Stimulated activated CD4-positive, alpha-beta T cell treated with anti-CD3 and anti-CD28 coated beads, Interleukin-4, amount 100 ng/mL, for 4 hours (primary cell): ENCODE measurements at places on chromosomes 11 and 22.

GRCh38 chr22:32660292-32660691 lies 141.2 kb upstream of the TIMP3 start:
- DNase-seq: peak; percentile 24

GRCh38 chr11:61152816-61153592 lies 8.2 kb downstream of the VPS37C start:
- no peak for DNase-seq

DNA sequence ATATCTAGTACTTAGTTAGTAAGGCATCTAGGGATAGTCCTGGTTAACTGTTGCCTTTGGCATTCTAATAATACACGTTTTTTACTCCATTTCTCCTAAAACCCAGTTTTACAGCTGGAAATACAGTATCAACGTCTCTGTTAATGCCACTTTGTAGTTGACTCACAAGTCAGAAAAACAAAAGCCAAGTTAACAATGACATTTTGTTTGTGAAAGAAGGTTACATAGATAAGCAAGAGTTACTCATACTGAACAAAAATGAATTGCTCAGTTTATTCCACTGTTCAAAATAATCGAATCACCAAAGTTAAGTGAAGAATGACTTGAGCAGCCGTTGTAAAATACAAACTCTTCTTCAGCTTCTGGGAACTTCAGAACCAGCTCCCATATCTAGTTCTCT lies 540.3 kb downstream of the ETS1 start:
- no peak for DNase-seq

DNA sequence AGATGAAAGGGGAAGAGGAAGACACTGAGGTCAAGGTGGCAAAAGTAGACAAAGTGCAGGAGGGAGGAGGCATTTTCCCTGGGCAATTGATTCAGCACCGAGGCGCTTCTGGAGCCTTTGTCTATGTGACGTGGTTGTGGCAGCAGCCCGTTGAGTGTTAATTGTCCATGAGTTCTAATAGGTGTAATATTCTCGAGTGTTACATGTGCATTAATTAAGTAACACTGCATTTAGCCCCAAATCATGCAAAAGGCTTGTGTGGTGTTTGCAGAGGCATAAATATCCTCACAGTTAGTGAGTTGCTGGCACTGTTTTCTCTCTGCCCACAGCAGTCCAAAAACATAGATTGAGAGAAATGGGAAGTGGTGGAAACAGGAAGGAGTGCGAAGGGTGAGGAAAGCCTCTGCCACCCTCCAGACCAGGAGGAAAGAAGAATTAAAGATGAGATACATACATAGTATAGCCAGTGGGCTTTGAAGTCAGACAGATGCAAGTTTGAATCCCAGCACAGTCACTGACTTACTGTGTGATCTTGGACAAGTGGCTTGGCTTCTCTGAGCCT lies 361.2 kb downstream of the MN1 start:
- no peak for DNase-seq

DNA sequence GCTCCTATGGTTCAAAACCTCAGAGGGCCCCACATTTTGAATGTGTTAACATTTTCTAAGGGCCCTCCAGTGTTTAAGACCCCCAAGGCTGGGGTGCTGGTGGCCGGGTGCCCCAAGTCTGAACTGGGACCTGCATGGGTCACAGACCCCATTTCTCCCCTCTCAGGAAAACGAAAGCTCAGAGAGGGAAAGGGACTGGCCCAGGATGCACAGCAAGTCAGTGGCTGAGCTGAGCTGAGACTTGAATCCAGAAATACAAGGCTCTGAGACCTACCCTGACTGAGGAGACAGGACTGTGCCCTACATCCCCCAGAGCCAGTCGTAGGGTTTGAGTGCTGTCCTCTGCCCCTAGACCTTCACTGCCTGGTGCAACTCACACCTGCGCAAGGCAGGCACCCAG lies 4.2 kb downstream of the ACTN3 start:
- no peak for DNase-seq

- no peak for DNase-seq
These were observed 36.9 kb downstream of the MORC2 start for GRCh38 chr22:30931541-30932300.

GRCh38 chr11:118117790-118118601 lies 31.2 kb upstream of the SMIM35 start:
- no peak for DNase-seq

GRCh38 chr22:21819183-21819770 lies 48.2 kb downstream of the MAPK1 start:
- DNase-seq: no peak

DNA sequence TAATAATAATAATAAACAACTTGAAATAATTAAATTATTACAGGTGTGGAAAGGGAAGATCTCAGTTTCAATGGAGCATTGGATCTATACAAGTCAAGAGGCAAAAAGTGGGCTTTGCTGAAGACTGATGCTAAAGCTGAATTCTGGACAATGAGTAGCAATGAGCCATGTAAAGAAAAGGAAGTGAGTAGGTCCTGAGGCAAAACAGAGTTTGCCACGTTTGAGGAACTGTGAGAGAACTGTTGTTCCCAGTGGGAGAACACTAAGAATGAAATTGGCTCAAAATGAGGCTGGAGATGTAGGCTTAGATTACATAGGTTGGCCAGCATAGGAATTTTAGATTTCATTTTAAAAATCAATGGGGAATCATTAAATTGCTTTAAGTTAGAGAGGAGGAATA lies 33.9 kb upstream of the TEAD1 start:
- DNase-seq: no peak

GRCh38 chr11:23063276-23063675 lies 203.0 kb upstream of the CCDC179 start:
- DNase-seq: no peak

DNA sequence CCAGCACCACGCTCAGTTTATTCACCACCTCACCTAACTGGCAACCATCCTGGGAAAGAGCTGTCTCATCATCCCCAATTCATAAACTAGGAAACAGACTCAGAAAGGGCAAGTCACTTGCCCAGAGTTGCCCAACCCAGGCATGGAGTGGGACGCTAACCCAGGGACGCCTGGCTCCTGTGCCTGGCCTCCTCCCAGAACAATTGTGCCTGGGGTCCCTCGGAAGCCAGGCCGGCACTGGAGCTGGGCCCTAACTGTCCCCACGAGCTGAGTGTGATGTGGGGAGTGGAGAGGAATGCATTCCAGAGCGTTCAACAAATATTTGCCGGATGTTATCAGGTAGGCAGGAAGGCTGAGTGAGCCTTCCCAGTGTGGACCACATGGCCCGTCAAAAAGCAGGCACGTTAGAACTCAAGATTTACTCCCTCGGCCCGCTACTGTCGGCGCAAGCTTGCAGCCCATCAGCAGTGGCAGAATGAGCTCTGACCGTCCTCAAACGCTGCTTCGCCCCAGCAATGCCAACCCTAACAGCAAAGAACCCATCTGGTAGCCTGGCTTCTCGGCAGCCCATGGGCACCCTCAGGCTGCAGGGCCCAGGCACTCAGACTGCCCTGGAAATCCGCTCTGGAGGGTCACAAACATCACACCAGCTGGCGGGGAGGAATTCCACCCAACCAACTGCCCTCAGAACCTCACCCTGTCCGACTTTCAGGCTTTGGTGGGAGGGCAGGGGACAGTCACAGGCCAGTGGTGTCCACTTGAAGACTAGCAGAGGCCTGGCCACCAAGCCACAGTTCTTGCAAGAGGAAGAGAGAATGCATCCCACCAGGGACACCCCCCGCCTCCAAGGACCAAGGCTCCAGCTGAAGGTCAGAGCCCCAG lies 35.6 kb downstream of the MYH9 start:
- no peak for DNase-seq

GRCh38 chr22:43783777-43784176 lies 28.3 kb downstream of the EFCAB6 start:
- no peak for DNase-seq

- no peak for DNase-seq
These were observed 5.4 kb downstream of the MUC5B start for GRCh38 chr11:1228101-1228821.
